ENCODE measurements at places on chromosomes 12 and 14.

- DNase-seq, result no peak
These were observed 3.4 kb downstream of the DHH start for GRCh38 chr12:49091056-49091835.

DNA sequence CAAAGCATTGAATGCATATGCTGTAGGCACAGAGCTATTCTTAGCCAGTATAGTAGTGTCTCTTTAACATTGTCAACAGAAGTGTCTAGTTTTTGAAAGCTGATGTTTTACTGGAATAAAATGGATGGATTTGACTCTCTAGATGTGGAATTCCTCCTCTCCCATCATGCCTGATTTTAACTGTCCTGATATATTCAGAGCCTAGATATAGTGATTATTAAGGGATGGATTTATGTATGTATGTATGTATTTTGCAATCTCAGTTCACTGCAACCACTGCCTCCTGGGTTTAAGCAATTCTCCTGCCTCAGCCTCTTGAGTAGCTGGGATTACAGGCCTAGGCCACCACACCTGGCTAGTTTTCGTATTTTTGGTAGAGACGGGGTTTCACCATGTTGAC, 144.8 kb upstream of the NAV3 start:
- DNase-seq, result no peak

DNA sequence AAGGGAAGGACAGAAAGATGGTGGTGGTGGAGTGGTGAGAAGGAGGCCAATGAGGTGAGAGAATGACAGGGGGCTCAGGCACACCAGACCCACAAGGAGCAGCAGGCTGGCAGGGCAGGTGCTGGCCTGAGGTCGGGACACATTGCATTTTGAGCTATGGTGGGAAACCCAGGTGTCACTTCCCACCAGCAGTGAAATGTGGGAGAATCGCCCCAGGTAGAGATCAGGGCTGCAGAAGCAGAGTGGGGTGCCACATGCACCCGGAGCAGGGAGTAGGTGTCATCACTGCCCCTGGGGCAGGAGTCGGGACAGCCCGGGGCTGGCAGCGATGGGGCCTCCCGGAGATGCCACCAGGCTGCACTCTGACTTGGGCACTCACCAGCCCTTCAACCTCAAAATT, 315.8 kb downstream of the BCL11B start:
- DNase-seq, result no peak

DNA sequence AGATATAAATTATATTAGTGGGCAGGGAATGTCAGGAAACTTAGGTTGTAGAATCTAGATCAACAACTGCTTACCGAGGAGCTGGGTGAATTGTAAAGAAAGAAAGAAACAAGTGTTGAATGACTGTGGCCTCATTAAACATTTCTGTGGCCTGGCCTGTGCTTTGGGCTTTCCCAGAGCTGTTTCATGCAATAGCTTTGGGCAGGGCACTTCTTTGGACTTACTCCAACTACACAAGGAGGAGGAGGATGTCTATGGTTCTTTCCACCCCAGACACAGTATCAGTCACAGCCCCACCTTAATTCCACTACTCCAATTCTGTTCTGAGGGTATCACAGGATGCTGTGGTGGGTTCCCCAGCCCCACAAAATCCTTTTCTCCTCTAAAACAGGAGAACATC, 38.0 kb downstream of the DPF3 start:
- DNase-seq, result no peak

DNA sequence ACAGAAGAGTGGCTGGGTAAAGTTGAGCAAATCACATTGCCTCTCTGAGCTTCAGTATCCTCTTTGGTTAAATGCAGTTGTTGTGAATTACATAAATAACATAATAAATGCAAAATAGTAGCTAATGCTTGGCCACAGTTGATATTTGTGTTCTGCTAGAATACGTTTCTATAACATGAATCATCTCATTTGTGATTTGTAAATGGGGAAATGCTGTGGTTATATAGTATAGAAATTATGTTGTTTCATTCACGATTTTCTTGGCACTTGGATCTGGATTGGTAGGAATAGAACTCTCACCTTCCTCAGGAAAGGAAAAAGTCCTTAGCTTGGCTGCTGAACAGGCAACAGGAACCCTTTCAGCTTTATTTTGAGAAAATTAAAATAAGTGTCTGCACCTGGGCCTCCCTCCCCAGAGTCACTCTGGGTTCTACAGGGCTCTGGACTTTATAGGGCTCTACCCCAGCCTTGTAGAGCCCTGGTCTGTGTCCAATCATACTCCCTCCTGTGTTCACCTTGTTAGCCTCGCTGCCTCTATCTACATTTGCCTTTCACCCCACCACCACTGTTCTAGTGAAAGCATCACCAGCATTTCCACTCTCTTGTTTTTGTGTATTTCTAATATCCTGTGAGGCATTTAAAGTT, 107.7 kb upstream of the BCAT1 start:
- no peak for DNase-seq
